ENCODE measurements at places on chromosomes 1 and 21.

DNA sequence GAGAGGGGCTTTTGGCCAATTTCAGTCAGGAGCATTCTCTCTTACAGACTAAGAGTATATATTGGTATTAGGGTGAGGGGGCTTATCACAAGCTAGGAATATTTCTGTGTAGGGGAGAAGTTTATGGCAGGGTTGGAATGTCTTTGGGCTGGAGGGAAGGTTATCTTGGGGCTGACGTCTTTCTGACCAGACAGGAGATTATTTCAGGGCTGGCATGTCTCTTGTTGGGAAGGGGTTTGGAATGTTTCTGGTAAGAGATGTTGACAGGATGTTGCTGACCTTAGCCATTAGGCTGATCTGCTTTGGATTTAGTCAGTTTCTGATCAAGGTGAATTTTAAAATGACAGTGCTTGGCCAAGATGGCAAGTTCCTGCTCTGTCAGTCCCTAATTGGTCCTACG lies 17.8 kb upstream of the HSD3B1 start:
- DNase-seq: no peak

DNA sequence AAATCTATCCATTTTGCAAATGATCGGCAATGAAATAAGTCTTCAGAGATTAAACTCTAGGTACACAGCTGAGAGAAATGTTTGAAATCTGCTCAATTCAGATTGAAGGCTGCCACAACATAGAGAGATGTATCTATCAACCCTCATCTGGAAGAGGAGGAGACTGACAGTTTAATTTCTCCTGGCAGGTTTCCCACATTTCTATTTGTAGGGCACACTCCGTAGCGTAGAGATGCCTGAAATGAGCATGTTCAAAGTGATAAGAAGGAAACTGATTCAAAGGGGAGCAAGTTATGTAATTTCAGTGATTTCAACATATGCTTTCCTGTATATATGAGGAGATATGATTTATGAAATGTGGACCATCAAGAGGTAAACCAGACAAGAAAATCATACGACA lies 44.1 kb downstream of the NIBAN1 start:
- DNase-seq: no peak

DNA sequence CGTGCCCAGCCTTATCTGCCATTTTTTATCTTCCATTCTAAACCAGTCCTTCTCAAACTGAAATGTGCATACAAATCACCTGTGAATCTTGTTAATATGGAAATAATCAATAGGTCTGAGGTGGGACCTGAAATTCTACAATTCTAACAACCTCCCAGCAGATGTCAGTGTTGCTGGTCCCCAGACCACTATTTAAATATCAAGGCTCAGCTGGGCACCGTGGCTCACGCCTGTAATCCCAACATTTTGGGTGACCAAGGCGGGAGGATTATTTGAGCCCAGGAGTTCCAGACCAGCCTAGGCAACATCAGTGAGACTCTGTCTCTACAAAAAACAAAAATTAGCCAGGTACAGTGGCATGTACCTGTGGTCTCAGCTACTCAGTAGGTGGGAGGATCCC lies 4.1 kb downstream of the UQCRHL start:
- DNase-seq: no peak

DNA sequence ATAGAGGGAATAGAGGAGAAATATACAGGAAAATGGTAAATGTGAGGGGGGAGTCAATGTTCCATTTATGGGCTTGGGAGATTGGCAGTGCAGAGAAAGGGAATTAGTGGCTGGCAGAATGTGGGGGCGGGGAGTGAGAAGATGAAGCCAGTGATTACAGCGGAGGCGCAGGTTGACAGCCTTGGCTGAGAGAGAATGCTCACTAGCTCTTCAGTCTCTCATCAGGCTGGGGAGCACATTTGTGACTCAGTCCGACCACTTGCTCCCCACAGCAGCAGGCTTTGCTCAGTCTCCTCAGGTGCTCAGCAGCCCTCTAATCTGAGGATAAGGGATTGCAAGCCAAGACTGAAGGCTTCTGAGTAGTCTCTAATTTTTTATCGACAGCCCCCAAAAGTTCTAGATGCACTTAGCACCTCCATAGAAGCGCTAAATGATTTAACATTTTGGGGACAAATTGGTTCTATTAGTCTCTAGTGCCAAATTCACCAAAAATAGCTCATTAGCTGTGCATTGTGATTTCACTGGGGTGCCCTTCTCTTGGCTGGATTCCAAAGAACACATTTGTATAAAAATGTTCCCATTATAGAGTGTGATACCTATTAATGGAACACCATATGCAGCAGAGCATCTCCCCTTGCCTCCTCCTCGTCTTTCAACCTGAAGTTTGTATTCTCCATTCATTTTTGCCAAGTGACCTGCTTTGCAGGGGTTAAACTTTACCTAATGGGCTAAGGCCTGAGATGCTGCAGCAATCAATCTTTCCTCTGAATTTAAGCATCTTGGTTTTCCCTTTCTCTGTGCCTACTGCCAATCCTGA lies 191.8 kb downstream of the ZNF326 start:
- no peak for DNase-seq

DNA sequence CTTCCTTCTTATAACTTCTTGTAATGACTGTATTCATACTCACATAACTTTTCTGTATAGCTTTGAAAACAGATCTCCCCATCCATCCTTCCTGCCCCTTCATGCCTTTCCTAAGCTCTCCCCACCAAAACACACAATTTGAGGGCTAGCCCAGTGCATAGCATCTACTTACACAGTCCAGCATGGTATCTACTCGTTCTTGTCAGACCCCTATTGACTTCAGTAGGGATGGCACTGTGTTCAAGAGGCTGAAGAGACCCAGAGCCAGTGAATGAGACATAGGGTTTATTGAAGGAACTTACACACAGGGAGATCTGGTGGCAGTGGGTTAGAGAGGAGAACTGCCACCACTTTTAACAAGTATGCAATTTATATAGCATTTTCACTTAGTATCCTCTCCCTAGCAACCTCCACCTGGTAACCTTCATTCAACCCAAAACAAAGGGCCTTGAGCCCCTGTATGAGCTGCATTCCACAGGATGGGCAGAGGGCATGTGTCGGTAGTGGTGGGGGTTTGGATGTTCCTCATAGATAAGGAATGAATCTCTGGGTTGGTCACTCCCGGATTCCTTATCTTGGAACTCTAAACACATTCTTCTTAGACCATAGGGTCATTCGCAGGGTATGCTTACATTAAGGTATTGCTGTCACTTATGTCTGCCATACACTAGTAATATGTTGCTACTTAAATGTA lies 64.9 kb upstream of the GNG12 start:
- DNase-seq: no peak

DNA sequence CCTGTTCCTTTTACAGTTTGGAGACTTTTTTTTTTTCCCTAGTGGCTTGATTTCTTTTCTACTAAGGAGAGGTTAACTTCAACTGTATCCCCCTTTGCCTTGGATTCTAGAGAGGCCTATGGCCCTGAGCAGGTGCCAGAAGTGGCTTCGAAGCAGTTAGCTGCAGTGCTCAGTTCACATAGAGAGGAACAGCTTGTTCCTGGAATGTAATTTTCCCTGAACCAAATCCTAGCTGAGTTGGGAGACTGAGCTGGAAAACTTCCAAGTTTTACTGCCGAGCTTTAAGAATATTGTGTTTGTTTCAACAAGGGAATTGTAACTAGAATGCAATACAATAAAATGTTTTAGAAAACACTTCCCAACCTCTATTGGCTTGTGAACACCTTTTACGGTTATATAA lies 17.5 kb downstream of the RD3 start:
- DNase-seq: no peak

DNA sequence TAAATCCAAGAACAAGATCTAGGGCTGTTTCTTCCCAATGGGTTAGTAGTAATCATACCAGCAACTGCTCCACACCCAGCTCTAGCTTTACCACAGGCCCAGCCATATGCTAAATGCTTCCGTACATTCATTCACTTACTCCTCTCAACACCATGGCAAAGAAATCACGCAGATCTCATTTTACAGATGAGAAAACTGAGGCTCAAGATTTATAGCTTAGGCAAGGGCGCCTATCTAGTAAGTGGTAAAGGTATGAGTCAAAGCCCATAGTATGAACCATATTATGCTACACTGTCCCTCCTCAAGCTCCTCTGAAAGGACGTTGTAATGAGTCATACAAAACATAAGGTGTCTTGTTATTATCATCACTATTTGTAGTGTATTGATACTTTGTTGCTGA lies 82.2 kb downstream of the NIBAN1 start:
- DNase-seq: no peak

- DNase-seq: no peak
Measured at GRCh38 chr1:182817802-182818201, 21.3 kb upstream of the DHX9 start.

DNA sequence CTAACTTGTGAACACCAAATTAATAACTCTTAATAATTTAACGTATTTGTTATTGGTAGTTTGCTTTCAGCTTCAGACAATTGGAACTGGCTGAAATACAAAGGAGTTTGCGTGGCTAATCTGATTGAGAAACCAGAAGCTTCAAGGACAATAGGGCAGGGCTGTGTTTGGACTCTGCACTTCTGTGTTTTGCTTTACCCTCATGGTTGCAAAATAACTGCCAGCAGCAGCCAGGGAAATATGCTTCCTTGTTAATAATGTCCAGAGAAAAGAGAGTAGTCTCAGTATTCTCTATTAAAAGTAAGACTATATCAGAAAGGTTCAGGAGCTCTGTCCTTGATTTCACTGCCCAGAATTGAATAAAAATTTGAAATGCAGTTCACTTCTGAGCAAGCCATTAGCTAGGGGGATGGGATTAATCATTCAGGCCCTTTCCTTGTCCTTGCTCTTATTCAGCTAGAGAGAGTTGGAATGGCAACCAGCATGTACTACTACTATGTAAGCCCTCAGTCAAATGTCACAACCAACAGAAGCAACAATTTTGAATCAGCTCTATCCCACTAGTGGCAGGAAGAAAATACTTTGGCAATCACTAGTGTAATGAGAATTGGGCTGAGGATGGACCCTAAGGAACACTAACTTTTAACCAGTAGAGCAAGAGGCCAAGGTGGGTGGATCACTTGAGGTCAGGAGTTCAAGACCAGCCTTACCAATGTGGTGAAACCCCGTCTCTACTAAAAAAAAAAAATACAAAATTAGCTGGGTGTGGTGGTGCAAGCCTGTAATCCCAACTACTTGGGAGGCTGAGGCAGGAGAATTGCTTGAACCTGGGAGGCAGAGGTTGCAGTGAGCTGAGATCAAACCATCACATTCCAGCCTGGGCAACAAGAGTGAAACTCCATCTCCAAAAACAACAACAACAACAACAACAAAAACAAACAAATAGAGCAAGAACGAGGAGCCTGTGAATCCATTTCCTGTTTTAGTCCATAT lies 76.8 kb downstream of the POU2F1 start:
- DNase-seq: no peak

- DNase-seq: no peak
Measured at GRCh38 chr1:156226782-156227181, 14.0 kb downstream of the PMF1 start.

DNA sequence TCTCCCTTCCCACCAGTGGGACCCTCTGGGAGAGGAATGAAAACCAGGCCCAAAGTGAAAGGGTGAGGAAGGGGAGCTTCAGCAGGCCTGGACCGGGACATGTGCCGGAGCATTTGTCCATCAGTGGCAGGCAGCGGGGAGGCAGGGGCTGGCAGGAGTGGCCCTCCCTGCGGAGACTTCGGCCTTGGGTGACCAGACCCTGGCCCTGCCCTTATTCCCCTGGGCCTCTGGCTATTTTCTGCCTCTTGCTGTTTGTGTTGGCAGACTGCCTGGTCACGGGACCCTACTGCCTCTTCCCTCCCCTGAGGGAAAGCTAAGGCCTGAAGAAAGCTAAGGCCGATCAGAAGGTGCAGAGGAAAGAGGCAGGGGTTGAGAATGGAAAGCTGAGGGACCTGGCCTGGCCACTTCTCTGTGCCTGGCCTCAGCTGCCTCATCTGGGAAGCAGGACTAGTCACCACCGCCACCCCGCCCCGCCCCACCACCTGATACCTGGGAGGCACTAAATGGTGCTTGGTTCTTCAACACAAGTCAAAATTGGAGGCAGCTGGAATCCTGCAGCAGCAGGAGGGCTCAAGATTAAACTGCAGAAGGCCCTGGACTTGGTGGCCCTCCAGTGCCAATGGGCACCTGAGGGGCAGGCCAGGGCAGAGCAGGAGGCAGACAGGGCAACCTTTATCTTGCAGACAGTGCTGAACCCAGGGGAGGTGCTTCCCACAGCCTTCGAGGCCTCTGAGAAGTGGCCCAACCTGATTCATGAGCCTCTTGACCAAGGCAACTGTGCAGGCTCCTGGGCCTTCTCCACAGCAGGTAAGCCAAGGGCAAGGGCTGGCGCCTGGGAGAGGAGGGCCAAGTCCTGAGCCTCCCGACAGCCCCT lies 7.9 kb downstream of the TINAGL1 start:
- no peak for DNase-seq

- no peak for DNase-seq
Measured at GRCh38 chr1:55214934-55215193, 300 bp downstream of the USP24 start.

GRCh38 chr21:33259428-33259827 lies 6.7 kb upstream of the IL10RB start:
- DNase-seq: no peak

- no peak for DNase-seq
Measured at GRCh38 chr1:224897529-224898327, 31.7 kb upstream of the DNAH14 start.

Data from stimulated activated CD4-positive, alpha-beta T cell treated with anti-CD3 and anti-CD28 coated beads, Interleukin-1b, Interleukin-23, amount 100 ng/mL, for 1 hour (primary cell).